ENCODE measurements at places on chromosomes 3 and 15.

DNA sequence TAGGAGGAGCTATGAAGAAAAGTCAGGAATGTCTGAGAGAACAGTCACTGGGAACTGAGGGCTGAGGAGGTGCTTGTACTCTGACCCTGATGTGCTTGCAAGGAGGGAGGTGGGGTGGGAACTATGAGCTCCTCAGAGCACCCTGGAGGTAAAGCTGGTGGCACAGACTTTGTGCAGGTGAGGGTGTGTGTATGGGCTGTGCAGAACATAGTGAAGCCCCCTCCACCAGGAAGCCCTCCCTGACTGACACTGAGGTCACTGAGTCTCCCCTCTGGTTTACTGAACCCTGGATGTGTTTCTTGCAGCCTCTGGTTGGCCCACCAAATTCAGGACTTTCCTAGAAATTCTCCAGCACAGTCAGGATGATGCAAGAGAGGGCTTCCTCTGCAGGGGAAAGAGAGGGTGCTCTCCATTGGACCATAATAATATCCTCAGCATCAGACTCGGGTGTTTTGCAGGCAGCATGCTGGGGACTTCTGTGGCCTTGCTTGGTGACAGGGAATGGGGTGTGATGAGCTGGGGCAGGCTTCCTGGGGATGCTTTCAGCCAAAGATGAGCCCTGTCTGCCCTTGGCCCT, 1.5 kb upstream of the ISLR start:
- no peak for DNase-seq

- DNase-seq: no peak
These were observed 785 bp upstream of the MYRIP start for GRCh38 chr3:39808467-39809180.

DNA sequence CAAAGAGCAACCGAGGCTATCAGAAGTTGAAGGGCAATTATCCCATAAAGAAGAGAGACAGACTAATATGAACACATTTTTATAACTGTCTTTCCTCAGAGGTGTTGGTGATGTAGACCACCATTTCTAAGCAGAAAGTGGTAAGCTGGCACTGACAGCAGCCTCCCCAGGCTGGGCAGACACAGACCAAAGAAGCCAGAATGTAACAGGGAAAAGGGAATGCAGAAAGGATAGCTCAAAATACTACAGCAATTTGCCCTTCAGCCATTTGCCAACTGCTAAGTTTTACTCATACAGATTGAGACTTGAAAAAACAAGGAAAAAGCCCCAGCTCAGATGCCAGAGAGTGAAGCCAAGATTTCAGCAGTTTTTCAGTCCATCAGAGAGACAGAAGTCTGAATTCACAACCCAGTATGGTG, 73.5 kb upstream of the ABI3BP start:
- no peak for DNase-seq

GRCh38 chr3:29949131-29949530, 657.3 kb upstream of the TGFBR2 start:
- no peak for DNase-seq

DNA sequence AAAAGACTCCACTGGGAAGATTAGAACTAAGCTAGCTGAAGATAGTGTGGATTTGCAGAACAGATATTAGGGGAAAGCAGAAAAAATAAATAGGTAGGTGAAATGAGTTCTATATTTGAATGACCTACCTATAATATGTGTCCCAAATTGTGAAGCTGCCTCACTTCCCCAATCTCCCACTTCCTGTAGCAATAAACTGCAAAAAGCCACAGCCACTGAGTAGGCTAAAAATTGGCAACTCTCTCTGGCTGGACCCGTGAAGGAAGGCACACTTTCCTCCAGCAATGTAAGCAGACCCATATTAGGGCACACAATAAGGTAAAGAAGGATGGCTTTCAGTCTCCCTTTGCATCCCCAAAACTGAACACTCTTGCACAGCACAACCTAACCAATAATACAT, 43.7 kb upstream of the NECTIN3 start:
- no peak for DNase-seq

DNA sequence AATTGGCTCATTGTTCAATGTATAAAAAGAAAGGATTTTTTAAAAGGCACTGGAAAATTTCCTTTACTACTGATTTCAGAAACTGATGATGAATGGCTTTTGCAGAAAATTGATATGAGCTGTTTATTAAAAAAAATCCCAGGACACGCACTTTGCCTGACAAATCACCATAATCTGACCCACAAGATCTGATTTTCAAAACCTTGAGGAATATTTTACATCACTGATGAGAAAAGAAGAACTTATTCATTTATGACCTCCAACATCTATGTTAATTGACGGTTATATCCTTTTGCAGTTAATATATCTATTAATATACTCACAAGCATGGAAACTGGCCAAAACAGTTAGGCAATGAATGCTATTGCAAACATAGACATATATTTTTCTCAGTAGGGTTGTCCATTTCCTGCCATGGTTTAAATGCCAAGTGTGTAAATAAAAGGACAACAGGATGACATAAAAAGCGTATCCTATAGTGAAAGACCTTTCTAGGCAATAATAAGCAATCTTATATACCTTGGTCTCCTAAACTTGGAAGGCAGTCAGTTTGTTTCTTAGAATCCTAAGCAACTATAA, 109.7 kb upstream of the SLC7A14 start:
- no peak for DNase-seq
